ENCODE measurements at places on chromosomes 3 and 15.

DNA sequence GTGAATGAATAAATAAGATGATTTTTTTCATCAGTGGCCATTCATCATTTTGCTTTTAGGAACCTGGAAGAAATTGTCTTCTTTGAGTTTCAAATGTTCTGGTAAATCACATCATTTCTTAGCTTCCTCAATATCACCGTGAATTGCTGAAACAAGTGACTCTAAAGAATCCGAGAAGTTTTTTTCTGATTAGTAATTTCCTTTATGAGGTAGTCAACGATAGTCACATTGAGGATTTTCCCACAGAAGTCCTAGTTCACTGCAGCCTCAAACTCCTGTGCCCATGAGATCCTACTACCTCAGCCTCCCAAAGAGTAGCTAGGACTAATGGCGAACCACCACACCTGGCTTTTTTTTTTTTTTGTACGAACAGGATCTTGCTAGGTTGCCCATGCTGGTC, 3.6 kb upstream of the TMPRSS7 start:
- no peak for DNase-seq

DNA sequence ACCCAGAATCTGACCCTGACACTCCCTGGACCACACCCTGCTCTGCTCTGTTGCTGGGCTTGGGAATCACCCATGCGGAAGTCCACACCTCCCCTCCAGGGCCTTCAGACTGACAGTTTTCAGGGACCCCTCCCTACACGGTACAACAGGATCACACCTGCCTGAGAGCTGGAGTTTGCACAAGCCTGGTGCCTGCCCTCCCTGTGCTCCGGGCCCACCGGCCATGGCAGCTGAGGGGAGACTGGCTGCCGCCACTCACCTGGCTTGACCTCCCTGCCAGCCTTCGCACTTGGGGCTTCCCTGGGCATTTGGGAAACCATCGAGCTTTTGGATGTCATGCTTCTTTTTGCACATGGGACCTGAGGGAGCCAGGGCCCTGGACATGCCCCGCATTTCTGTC, 95.9 kb upstream of the ANKRD34C start:
- no peak for DNase-seq

DNA sequence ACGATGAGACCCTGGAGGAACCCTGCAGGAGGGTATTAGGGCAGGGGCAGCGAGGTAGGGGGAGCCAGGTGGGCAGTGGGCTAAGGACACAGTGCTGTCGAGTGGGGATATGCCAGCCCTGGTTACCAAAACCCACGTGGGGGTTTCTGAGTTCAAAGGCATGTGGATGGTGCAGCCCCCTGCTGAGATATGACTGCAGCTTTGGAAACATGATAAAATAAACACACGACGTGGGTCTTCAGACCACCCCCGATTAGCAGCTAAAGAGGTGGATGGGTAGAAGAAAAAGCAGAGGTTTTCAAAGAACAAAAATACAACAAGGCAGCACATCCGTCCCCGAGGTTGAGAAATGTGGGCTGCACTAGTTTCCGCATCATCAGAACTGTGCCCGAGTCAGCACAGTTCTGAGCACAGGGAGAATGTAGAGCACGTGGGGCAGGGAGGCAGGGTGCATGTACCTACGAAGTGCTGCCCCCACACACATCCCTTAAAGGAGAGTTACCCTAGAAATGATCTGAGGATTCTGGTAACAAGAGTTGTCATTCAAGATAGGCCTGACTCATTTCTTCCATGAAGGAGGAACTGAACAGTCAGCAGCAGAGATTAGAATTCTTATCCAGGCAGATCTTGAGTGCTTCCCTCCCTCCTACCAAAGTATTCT, 121.3 kb downstream of the RPLP1 start:
- DNase-seq, result no peak

- DNase-seq, result no peak
Measured at GRCh38 chr15:31300208-31300661, 26.4 kb upstream of the KLF13 start.

DNA sequence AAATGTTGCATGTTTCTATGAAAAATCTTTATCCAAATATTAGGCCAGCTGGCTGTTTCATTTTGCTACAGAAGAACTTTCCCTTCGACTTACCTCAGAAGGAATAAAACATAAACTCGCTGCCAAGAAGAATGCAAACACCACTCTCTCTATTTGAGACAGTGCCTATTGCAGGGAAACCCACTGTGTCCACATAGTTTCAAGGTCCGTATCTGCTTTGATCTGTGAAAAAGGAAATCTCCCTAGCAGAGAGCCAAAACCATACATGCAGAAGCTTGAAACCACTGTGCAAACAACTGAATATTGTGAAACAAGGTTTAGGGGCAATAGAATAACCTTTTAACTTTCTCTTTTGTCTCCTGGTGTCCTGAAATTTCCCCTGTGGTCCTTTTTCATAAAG, 35.0 kb upstream of the CAPN7 start:
- no peak for DNase-seq

GRCh38 chr3:133092681-133093080, 54.5 kb downstream of the TMEM108 start:
- DNase-seq, result no peak

GRCh38 chr3:39378957-39379777, 4.0 kb upstream of the SLC25A38 start:
- DNase-seq, result no peak

DNA sequence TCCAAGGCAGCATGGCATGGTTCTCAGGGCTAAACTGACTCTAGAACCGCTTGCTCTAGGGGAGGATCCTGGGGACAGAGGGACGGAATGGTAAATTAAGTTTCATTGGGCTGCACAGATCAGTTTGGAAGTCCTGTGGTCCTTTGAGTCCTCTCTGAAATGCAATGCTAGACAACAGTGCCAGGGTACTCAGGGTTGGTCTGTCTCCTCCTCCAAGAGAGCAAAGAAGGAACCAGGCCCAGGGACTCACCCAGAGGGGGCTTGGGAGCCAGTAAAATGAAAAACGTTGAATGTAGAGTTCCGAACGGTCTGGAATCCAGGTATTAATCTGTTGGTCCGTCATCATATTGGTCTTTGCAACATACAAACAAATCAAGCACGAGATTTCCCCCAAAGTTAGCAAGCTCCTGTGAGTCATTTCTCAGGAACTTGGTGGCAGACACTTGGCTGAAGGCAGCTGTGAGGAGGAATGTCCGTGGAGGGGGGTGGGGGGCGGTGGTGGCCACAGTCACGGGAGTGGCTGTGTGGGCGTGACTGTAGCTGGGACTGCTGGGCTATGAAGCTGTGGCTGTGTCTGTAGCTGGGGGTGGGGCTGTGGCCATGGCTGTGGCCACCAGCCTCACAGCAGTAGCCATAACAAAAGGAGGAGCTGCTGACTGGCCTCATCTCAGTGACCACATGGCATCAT, 361.0 kb downstream of the SHQ1 start:
- DNase-seq, result no peak

DNA sequence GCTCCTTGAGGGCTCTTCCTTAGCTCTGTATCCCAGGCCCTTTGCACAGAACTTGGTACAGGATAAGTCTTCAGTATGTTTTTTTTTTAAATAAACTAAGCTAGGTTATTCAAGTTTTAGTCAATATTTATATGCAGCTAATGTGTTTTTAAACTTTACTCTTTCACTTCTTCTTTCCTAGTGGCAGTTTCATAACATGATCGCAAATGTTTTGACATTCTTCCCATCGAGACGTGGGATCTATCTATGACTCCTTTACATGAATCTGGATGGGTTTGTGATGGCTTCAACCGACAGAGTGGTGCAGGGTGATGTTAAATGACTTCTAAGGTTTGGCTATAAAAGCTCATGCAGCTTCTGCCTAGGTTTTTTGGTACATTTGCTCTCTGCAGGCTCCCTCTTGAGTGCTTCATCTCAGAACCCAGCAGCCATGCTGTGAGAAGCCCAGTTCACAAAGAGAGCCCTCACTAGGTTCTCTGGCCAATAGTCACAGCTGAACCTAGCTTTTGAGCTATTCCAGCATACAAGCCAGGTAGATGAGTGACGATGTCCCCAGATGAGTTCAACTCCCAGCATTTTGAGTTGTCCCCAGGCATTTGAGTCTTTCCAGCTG, 13.5 kb upstream of the MECOM start:
- no peak for DNase-seq

- no peak for DNase-seq
Measured at GRCh38 chr3:28322464-28322863, 26.1 kb upstream of the ZCWPW2 start.

- no peak for DNase-seq
Measured at GRCh38 chr15:97678656-97679055, 281.8 kb upstream of the ARRDC4 start.

- DNase-seq, result no peak
Measured at GRCh38 chr15:81308260-81308659, 15.7 kb downstream of the STARD5 start.

- no peak for DNase-seq
Measured at GRCh38 chr3:12046406-12046805, 42.2 kb downstream of the SYN2 start.

- DNase-seq, result no peak
Measured at GRCh38 chr3:45631486-45631885, 36.9 kb downstream of the LIMD1 start.

DNA sequence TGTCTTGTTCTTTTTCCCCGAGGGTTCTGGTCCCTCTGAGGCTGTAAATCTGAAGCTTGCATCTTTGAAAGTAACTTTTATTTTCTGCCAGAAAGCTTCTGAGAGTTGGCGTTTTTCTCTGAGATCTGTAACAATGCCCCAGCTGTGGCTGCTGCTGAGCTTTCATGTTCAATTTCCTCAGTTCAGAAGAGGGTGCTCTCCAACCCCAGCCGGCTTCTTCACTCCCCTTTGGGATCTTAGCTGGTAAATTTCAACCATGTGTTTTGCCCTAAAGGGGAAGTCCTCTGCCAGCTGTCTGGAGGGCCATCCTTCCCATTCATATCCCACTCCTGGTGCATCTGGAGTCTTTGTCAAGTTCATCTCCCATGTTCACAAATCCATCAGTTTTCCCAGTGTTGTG, 18.3 kb upstream of the CFAP100 start:
- DNase-seq, result no peak

- DNase-seq, result peak; percentile 75
Measured at GRCh38 chr15:51776952-51777569, 25.7 kb downstream of the TMOD2 start.

GRCh38 chr3:113898892-113899291, 48.9 kb upstream of the ZDHHC23 start:
- DNase-seq, result no peak

DNA sequence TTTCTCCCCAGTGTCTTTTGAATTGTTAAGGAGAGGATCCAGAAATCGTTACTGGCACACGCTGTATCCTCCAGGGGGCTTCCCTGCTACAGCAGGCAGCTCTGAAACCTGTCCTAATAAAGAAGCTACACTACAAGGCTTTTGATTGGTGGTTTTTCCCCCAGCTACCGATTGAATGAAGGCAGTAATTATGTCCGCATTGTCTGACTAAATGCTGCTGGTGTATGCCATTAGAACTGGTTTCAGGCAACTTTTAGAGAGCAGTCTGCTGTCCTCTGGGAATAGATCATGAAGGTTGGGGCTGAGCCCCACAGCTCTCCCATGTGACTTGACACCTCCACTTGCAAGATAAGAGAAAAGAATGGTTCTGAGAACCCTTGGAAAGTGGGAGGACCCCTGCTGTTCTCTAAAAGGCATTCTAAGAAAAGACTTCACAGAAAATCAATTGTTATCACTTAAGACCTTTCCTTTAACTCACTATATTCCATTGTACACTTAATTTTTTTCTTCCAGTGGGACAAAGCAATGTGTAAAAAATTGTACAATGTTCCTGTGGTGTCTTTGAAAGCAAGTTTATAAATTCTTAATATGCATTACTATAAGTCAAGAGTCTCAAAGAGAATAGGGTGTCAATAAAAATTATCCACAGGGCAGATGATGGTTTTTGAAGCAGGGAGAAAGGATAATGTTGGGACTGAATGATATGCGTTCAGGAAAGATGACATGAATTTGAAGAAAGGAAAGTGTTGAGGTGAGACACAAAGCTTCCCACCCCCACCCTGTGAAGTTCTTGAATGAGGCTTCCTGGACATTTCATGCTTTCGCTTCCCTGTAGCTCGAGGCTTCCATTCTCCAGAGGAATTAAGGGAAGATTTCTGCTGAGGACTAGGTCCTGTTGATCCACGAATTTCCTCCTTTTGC, 53.0 kb upstream of the DAZL start:
- no peak for DNase-seq

GRCh38 chr3:155428563-155428962, 135.1 kb upstream of the STRIT1 start:
- DNase-seq, result no peak

GRCh38 chr15:58227706-58228543, 89.7 kb downstream of the AQP9 start:
- peak; percentile 65 for DNase-seq

GRCh38 chr3:62374341-62375218, 1.2 kb upstream of the FEZF2 start:
- DNase-seq, result no peak

DNA sequence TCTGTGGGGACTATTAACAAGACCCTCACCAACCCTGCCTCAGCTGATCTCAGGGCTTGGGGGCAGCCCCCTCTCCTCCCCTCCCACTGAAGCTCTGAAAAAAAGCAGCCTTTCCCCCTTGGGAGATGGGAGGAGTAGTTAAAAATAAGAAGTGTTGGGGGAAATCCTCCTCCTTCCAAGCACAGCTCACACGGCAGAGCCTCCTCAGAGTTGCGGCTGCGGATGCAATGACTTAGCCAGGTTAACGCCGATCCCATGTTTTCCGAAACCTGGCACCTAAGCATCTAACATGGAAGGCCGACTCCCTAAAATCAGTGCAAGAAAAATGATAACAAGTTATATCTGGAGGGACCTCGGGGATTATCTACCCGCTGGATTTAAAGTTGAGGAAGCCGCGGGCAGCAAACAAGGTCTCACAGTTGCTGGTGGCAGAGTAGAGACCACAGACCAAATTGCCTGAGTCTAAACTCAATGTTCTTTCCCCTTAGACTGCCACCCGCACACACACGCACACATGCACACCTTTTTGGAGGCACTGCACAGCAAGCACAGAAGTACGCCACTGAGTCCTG, 1.1 kb upstream of the TPM1 start:
- DNase-seq, result no peak

DNA sequence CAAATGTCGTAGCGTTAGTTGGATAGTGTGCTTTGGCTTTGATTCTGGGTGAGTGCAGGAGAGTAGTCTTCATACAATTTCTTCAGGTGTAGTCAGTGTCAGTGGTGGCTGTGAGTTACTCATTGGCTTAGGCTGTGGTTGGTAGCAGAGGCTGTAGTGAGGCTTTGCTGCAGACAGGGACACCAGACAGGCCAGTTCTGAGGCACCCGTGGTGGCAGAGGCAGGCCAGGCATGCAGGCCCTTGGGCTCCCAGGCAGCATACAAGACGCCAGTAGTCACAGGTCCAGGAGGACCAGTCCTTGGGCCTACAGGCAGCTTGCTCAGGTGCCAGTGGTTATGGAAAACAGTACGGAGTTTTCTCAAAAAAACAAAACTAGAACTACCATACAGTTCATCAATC, 61.3 kb downstream of the DMXL2 start:
- DNase-seq, result no peak

GRCh38 chr3:195732940-195733339, 12.2 kb downstream of the MUC20 start:
- DNase-seq, result no peak
